Mammary epithelial cell (primary cell): ENCODE measurements at places on chromosomes 3 and 15.

DNA sequence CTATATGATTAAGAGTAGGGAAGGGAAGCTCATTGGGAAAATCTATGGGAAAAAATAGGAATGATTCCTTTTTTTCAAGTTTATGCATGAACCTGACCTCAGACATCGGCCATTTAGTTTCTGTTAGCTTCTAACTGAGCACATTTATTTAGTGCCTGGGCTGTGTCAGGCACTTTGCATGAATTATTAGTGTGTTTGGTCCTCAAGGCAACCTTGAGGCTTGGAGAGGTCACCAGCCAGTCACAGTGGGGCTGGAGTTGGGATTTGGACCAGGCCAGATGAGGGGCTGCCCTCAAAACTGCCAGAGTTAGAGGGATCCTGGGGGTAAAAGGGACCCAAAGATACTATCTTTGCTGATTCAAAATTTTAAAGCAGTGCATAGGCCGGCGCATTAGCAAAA, 8.1 kb downstream of the SIAH2 start:
- DNase-seq = no peak

GRCh38 chr3:152331018-152331541, 62.4 kb downstream of the MBNL1 start:
- peak; percentile 81 for DNase-seq

DNA sequence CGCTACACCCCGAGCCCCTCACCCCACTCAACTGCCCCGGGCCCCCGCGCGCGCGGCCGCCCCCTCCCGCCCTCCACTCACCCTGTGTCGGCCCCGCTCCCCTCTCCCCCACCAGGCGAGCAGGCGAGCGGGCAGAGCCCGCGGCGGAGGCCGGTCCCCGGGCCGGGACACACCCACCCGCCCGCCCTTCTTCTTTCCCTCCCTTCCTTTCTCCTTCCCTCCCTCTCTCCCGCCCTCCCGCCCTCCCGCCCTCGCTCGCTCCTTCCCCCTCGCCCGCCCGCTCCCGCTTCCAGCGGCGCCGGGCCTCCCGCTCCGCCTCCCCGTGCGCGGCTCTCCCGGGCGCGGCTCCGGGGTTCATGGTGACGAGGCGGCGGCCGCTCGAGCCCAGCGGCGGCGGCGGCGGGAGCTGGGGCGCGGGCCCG, at the start of gene CTDSPL:
Gene CTDSPL, plus strand, starts transcription at position 261 of the 422 bp plus-strand sequence. CDS start 320 bp downstream, outside the sequence.
- DNase-seq = peak; percentile 61

- no peak for DNase-seq
Observed at GRCh38 chr3:149258298-149258697, 36.7 kb upstream of the CP start.

- DNase-seq = peak; percentile 42
Observed at GRCh38 chr3:23600167-23600871, 205.4 kb upstream of the UBE2E1 start.

DNA sequence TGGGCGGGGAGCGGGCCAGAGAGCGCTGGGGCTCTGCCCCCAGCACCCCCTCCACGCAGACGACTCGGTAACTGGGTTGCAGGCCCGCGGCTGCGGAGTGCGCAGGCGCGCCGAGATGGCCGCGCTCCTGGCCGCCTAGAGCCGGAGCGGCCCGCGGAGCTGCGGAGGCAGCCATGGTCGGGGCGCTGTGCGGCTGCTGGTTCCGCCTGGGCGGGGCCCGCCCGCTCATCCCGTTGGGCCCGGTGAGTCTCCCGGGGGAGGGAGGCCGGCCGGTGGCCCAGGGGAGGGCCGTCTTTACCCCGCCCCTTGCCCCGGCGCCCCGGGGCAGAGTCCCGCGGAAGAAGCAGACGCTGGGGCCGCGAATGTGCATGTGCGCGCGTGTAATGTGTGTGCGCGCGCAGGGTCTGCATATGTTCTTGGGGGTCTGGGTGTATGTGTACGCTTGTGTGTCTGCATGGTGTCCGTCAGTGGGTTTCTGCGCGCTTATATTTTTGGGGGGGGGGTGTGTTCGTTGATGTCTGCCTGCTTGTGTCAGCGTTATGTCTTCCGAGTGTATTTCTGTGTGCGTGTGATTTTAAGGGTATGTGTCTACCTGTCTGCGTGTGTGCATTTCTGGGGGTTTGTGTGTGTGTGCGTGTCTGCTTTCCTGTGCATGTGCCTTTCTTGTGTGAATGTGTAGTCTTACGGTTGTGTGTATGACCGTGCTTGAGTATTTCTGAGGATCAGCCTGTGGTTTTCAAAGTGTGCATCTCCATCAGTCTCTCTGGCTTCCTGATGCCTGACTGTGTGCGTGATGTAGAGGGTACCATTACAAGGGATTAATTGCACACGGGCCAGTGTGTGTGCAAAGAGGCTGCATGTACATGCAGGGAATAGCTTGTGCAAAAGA, at the start of gene ABHD14A:
Gene ABHD14A, plus strand, starts transcription at position 102 of the 889 bp plus-strand sequence. Its CDS starts 72 bp downstream, at position 174.
- peak; percentile 67 for DNase-seq

DNA sequence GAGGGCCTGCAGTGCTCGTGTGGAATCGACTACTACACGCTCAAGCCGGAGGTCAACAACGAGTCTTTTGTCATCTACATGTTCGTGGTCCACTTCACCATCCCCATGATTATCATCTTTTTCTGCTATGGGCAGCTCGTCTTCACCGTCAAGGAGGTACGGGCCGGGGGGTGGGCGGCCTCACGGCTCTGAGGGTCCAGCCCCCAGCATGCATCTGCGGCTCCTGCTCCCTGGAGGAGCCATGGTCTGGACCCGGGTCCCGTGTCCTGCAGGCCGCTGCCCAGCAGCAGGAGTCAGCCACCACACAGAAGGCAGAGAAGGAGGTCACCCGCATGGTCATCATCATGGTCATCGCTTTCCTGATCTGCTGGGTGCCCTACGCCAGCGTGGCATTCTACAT, 3.8 kb downstream of the RHO start:
- DNase-seq = no peak

GRCh38 chr15:43975326-43975725, 148.5 kb downstream of the WDR76 start:
- no peak for DNase-seq

DNA sequence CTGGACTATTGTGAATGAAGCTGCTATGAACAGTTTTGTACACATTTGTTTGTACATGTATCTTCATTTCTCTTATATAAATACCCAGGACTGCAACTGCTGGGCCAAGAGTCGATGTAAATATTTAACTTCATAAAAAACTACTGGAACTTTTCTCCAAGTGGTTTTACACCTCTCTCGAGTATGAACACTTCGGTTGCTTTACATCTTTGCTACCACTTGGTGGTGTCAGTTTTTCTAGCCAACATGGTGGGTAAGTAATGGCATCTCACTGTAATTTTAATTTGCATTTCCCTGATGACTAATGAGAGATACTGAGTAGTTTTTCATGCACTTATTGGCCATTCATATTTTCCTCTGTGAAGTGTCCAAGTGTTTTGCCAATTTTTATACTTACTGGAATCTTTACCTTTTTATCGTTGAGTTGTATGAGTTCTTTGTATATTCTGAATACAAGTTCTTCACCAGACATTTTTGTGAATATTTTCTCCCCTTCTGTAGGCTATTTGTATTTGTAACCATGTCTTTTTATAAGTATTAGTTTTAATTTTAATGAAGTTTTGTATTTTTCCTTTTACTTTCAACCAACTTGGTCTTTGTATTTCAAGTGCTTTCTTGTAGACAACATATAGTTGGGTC, 44.4 kb downstream of the PCOLCE2 start:
- peak; percentile 67 for DNase-seq

- no peak for DNase-seq
Observed at GRCh38 chr15:71826196-71826595, 15.8 kb downstream of the NR2E3 start.

DNA sequence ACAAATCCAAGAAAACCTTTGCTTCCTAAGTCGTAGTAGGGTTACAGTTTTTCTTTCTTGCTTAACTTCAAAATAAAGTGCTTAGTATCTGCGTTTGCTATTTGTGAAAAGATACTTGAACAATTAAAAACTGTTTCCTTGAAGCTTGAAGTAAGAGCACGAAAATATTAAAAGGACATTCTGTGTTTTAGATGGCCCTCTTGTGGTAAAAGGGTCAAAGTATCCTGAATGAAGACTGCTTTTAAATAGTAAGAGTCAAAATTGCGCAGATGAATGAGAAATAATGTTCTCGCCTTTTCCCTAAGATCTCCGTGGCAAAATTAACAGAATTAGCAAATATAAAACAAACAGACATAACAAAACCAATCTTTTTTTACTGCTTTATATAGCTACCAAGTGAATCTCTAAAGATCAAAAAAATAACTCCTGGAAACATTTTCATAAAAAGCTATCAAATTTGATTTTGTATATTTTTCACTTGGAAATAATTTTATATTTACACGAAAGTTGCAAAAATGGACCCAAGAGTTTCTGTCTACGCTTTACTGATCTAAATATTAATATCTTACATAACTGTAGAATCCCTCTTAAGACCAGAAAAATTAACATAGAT, 175.4 kb downstream of the MBNL1 start:
- peak; percentile 42 for DNase-seq

GRCh38 chr3:122785231-122785630, 8.4 kb downstream of the HSPBAP1 start:
- no peak for DNase-seq

DNA sequence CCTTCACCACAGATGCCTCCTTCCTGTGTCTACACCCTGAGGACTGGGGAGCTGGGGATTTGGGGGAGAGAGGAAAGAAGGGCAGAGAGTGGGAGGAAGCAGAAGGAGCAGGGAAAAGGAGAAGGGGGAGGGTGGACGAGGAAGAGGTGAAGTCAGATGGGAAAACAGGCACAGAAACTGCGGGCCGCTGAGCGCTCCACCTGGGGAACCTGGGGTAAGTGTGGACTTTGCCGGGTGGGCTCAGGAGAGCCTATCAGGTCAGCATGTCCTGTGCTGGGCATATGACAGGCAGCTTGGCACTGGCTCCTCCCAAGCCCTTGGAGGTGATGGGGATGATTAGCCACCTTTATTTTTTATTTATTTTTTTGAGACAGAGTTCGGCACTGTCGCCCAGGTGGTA, 62.6 kb downstream of the CORO2B start:
- DNase-seq = no peak

DNA sequence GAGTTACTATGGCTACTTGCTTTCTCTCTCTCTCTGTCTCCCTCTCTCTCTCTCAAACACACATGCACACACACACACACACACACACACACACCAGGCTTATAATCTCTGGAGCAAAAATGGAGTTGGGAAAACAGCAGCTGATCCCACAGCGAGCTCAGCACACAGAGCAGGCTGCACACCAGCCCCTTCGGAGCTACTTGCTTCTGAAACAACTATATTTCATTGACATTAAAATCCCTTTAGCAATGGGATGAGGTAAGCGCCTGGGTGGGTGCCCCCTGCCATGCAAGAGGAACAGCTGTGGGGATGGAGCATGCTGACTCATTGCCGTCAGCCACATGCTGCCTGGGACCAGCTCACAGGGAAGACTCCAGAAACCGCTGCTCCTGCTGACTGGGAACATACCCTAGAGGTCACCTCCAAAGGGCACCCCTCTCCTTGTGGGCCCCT, 45.7 kb downstream of the B3GNT5 start:
- DNase-seq = no peak

DNA sequence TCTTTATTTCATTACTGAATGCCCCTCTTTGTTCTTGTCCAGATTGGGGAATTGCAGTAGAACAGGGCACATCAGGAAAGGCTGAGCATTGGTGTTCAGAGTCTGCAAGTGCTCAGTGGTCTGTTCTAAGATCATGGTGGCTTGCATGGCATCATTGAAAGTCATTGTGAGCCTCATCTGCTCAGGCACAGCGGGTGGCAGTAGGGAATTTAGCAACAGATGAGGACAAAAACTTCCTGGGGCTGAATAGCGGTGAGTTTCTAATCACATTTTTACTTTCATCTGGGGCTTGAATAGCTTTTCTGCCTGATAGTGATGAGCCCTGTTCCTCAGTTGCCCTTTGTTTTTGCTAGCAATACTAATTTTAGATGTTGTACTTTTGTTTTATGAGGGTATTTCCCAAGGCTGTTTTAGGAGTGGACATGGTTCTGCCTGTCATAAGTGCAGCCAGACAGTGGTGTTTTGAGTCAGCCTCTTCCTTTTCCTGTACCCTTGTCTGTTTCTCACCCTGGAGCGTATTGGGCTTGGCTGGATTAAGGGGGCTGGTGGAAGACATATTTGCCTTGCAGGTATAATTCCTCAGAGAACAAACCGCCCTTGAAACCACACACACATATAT, 127.2 kb upstream of the IL12A start:
- DNase-seq = peak; percentile 60

- DNase-seq = no peak
Observed at GRCh38 chr3:144866476-144866875, 894.9 kb downstream of the DIPK2A start.

GRCh38 chr3:187831125-187832051, 86.1 kb upstream of the BCL6 start:
- no peak for DNase-seq

DNA sequence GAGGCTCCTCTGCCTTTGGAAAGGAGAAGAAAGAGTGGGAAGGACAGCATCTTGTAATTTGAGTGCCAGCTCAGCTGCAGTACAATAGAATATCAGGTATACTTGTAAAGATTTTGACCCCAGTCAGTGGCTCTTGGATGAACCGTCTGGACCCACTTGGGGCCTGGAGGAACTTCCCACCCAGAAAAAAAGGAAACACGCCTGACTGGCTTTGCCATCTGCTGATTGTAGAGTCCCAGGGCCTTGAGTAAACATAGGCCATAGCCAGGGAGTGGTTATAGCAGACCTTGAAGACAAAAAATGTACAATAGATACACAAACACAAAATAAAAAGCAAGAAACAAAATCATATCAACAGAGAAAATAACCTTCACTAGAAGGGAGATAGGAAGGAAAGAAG, 112.1 kb downstream of the GOLIM4 start:
- DNase-seq = no peak

DNA sequence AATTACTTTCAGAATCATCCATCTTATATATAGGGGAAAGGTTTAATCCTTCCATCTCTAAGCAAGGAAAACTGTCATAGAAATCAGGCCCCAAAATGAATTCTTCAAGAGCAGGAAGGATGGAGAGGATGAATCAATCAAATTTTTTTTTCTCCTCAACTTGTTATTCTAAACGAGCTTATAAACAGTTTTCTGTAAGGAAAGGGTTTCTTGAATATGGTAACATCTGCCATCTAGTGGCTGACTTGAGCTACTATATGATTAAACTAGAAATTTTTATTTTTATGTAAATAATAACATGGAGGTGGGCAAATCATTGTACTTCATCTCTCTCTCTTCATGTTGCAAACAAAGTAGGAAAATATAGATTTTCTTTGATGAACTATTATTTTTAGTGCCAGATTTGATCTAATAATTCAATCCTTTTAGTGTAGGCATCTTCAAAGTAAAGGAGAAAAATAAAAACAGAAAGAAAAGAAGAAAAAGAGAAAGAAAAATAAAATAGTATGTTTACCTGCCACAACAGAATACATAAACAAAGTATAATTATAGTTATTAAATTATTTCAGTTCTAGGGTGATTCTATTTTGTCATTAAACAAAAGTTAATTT, 146.6 kb downstream of the SERPINI1 start:
- DNase-seq = peak; percentile 19

GRCh38 chr3:26753095-26753494, 130.5 kb downstream of the LRRC3B start:
- no peak for DNase-seq

GRCh38 chr3:191170097-191170496, 28.9 kb upstream of the OSTN start:
- DNase-seq = no peak
